ENCODE measurements at places on chromosomes 6 and 20. TPM values are rescaled to one million over a fixed set of nuclear protein-coding genes. Genes with fewer than 3 reads are reported as not detected.

TRIM40 gene
- not detected for total RNA-seq

ADAM33 gene
- 10.7 TPM for total RNA-seq

LAMA4 gene
- total RNA-seq, result 56.9 TPM

DNA sequence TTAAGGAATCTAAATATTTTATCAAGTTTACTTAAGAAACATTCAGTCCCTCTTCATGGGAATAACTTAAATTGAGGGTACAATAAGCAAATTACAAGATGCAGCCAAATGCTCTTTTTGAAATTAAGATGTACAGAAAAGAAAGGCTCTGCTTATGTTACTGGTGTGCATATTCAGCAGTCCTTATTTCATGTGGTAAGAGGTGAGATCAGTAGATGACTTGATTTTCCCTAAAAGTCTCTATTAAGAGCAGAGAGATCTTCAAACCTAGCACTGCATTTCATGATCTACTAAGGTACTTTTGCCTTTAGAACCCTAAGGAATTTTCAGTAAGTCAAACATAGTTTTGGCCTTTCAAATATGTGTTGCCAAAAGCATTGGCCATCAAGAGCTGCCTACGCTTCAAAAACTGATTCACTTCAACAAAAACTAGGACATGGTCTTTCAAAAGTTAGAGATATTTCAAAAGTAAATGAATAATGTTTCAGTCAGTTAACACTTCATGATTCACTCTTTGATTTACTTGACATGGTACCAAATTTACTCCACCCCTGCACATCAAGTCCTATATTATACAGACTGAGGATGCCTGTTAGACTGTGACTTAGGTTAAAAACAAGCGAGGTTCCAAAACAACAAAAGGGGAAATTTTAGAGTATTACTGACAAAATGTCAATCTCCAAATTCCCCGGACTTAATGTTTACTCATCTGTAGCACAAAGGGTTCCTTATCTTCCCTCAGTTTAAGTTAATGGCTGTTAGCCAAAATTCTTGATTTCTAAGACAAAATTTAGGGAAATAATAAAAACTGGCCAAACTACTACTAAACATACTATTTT is 19.2 kb downstream of the C6orf62 start:
- no peaks in the 10 kb centered on the region for H3K27me3 ChIP-seq
- H3K27ac ChIP-seq, result no peak overlapping the region
- H3K4me1 ChIP-seq, result no peaks in the 10 kb centered on the region
- peaks cover 59% of the 10 kb centered on the region for H3K36me3 ChIP-seq

All from heart left ventricle (tissue), 16 donors.